ENCODE measurements at places on chromosomes 12 and 14. TPM values are rescaled to one million over a fixed set of nuclear protein-coding genes. Genes with fewer than 3 reads are reported as not detected.
A peak's percentile ranks its signal among the peaks of the same experiment; 100 is the strongest.

Gene TAS2R19
- polyA plus RNA-seq = 0.09 TPM

GRCh38 chr14:68447581-68448251 is 345.2 kb downstream of the ZFP36L1 start:
- DNase-seq = no peak

Gene SPX
- polyA plus RNA-seq = 0.58 TPM

Gene DNM1L
- 16.2 TPM for polyA plus RNA-seq

DNA sequence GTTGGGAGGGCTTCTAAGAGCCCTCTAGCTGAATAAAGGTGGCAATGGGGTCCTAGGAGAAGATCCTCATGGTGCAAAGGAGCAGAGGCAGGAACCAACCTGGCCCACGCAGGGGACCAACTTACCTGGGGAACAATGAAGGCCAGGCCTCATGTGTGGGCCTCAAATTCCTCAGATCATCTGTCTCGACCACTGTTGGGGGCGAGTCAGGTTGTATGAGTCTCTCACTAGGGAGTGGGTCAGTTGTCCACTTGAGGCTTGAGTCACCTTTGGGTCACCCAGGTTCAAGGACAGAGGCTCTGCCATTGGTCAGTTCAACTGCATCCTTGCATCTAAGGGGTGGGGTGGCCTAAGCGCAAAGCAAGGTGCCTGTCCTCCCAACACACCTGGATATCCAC is 43.7 kb upstream of the BDKRB2 start:
- no peak for DNase-seq

DNA sequence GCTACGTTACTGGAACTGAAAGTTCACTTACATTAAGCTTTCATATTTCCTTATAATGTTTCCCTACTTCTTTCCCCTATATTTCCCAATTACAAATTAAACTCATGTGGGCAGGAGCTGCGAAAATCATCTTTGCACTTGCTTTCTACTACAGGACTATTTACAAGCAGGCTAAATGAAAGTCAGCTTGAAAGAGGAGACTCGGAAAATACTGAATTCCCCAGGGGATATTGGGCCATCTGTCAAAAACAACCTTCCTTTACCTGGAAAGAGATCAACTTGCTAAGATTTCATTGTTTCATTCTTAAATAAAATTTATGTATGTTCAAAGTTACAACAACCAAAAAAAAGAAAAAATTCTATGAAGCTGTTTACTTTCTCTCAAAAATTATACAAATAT is 92.8 kb upstream of the BBS10 start:
- DNase-seq = no peak

Gene OVCH1
- polyA plus RNA-seq = 0.24 TPM

DNA sequence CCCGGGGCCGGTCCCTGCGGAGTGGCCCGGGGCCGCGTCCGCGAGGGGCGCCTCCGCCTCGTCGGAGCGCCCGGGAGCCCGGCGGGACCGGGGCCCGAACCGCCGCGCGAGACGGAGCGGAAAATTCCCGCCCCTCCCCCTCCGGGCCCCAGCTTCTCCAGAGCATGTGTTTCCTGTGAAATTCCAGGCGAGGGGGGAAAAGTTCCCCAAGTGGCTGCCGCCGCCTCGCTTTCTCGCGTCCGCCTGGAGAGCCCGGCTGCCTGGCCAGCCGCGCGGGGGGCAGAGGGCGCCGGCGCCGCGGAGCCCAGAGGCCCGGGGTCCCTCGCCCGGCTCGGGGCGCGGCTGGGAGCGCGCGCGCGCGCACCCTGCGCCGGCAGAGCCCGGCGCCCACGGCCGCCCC is 904 bp downstream of the CACNA1C start:
- DNase-seq = no peak

Gene BICDL1
- polyA plus RNA-seq = 6.3 TPM

DNA sequence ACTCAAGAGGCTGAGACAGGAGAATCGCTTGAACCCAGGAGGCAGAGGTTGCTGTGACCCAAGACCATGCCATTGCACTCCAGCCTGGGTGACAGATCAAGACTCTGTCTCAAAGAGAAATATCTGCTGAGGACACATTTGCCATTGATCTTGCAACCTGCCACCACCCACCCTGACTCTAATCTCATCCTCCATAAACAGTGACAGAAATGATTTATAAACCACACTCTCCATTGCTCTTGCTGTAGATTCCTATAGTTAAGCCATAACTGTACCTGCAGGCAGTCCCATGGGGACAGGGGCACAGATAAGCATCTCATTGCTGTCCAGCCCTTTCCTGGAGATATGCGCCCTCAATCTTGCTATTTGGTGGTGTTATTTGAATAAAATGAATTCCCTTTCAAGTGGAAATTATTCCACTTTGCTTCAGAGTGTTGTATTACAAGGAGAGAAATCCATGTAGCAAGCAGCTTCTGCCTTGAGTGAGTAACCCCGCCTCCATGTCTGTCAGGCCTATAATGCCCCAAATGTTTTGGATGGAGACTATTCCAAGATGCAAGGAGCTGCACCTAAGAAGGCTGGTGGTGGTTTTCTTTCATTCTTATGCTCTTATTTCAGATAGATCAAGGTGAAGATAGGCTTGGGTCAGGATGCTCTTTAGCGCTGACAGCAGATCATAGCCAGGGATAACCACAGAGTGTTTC is 3.0 kb upstream of the ZDHHC22 start:
- no peak for DNase-seq

DNA sequence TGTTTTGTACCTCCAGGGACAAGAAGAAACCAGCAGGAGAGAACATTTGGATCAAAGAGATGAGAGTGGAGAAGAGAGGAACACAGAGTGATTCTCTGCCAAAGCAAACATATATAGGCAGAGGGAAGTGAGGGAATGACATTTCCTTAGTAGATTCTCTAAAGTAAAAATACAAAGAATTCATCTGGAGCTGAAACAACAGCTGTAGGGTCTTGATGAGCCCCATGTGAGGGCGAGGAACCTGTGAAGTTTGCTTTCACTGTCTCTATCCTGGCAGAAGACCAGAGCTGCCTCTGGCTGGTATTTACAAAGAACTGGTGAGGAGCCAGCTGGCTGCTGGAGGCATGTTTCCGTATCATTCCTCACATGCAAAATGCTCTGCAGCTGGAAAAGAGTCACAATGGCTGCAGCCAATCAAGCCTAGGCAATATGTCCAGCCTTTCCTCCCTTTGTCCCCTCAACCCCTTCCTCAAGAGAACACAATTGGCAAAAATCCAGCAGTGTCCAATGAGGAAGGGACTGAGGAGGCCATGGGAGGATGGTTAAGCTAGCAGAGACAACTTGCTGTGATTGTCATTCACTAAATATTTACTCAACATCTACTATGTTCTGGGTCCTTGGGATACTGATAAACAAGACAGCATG is 122.5 kb downstream of the PHLDA1 start:
- peak; percentile 9 for DNase-seq

Gene GARIN6
- not detected for polyA plus RNA-seq

DNA sequence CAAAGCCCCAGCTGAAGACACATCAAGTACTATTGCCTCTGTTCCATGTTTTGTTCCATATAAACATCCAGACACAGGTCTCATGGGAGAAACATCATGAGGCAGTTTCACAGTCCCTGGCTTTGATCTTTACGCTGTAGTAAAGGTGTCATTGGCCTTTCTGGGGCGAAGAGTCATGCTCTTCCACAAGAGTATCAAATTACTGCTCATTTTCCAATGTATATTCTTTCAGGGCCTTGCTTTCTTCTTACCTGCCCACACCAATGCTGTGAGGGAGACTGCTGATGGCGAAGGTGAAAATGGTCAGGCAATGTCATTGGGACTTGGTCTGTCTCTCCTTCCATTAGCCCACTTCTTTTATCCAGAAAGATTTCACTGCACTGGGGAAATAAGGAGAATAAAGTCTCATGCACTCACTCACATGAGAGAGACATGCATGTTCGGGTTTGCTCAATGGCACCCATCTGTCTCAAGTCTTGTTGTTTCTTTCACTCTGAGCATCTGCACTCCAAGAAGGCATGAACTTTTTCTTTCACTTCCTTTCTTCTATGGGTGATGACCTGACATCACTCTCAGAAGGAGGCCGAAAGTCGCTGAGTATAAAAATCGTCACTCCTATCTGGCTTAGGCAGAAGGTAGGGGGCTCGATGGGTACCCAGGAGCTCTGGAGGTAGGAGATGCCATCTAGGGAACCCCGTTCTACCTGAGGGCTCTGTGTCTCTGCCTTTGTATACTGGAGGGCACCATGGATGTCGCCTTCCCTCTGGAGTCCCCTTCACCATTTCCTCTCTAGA is 1.3 kb upstream of the JDP2 start:
- no peak for DNase-seq

GRCh38 chr12:92365836-92366235 is 220.2 kb upstream of the BTG1 start:
- DNase-seq = no peak

GRCh38 chr14:60723116-60723906 is 840 bp downstream of the SIX4 start:
- DNase-seq = peak; percentile 62

DNA sequence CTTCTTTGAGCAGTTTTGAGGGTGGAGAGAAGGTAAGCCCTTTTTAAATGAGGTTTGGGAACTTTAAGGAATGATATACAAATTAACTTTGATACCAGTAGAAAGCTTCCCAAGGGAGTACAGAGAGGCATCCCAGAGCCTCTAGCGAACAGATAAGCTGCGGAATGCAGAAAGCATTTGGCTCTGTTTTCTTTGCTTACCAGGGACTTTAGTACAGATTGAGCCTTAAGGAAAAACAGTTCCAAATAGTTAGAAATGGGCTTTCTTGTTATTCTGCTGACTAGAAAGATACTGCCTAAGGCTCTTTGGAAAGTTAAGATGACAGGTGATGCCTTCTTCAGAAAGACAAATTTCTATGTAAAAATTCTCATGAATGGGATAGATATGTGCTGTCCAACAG is 261.7 kb upstream of the FOXN3 start:
- DNase-seq = no peak

Gene KRT71
- not detected for polyA plus RNA-seq

GRCh38 chr12:126734296-126734695 is 1532.7 kb upstream of the TMEM132C start:
- DNase-seq = no peak

DNA sequence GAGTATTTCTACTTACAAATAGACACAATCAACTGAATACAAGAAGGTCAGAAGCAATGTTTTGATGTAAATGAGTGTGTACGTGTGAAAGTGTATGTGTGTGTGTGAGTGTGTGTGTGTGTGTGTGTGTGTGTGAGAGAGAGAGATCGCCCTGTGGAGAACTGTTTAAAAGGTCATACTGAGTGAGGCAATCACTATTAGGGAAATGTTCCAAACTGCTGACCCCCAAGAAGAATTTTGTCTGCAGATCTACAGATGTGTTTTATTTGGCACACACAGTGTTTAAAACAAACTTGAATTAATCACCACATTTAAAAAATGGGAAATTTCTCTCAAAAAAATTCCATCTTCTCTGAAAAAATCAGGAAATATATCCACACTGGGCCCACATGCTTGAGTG is 1069.1 kb downstream of the SLC6A15 start:
- DNase-seq = no peak

Gene EIF2S3B
- 0.51 TPM for polyA plus RNA-seq

Gene B3GNT4
- polyA plus RNA-seq = 0.45 TPM

GRCh38 chr14:89519040-89519439 is 102.0 kb upstream of the FOXN3 start:
- DNase-seq = no peak

Gene FAM90A1
- not detected for polyA plus RNA-seq

- DNase-seq = no peak
Observed at GRCh38 chr12:16329594-16329993, 17.9 kb upstream of the MGST1 start.

DNA sequence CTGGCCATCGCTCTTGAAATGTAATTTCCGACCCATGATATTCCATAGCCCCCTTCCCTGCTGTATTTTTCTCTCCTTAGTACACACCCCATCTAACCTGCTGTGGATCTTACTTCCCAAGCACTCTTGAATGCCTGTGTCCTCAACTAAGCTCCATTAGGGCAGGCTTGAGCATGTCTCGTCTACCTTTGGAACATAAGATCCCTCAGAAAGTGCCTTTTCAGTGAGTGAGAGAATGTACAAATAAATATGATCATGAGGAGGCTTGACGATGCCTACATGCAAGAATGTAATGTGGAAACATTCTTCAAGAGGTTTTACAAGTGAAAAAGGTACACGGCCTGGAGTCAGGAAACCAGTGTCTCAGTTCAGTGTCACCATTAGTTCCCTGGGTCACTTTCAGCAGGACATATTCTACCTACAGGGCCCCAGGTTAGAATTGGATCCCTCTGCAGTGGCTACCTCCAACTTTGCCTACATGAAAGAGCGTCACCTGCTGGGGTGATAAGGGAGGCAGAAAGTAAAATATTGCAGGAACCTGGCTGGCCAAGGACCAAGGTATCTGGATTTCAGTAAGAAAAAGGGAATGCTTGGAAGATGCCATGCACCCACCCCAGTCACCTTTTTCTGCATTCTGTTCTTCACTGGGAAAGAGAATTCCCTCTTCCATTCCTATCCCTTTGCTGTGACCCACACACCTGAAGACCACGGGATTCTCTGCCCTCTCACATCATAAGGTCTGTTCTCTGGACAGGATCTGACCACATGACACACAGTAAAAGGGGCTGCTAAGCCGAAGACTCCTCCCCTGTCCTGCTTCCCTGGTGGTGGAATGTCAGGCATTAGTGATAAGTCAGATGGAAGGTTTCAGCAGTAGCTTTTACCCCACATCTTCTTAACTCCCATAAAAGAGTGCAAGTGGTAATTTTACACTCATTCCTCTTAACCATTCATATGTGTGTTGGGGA is 24.6 kb upstream of the SERPINA1 start:
- peak; percentile 37 for DNase-seq

DNA sequence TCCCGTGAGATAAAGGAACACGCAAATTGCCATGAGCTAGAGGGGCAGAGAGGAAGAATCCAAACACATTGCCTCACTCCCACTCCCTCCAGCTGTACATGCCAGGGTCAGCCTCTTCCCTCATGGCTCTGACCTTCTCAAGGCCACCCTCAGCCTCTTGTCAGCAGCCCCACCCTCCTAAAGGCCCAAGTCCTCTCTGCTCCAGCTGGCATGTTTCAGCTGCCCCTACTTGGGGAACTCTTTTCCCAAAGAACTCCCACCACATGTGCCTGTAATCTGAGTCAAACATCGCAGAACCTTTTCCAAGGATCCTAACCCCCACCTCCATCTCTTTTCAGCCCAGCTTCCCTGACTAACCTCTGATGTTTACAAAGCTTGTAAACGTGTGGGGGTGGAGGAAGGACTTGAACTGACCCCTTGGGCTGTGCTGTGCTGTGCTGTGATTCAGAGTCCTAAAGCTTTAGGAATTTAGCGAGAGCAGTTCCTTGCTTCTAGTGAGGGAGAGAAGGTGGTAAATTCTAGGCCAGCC is 7.3 kb upstream of the CACNB3 start:
- DNase-seq = peak; percentile 69

DNA sequence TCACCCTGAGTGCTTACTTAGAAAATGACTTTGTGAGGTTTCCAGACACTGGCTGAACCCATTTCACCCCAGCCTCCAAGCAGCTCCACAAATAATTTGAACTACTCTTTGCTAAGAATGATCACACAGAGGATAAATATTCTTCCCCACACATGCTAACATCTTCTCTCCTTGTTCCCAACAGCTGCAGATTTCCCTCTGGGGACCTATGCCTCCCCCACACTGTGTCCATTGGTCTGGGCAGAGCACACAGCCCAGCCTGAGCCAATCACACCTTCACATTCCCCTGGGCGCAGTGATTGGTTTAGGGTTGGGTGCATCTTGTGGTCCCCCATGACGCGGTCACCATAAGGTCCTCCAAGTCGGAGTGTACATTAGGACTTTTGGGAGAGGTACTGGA is 6.9 kb downstream of the SDR9C7 start:
- no peak for DNase-seq

Gene LTBP2
- polyA plus RNA-seq = 0.22 TPM

Gene ADAM21
- polyA plus RNA-seq = not detected
